K562 (cell line): ENCODE measurements at places on chromosomes 4 and X. TPM values are rescaled to one million over a fixed set of nuclear protein-coding genes. Genes with fewer than 3 reads are reported as not detected.

The SRPK3 gene
- total RNA-seq = 0.04 TPM in 1 of 2 replicates, not detected in the other

GRCh38 chrX:109920325-109920724 lies 82.6 kb upstream of the TMEM164 start:
- H3K27me3 ChIP-seq = no peaks in the 10 kb centered on the region
- no peak overlapping the region for H3K4me3 ChIP-seq
- no peaks in the 10 kb centered on the region for H3K36me3 ChIP-seq

The ACOT9 gene
- 35.3 and 38.6 TPM in 2 replicates for total RNA-seq

DNA sequence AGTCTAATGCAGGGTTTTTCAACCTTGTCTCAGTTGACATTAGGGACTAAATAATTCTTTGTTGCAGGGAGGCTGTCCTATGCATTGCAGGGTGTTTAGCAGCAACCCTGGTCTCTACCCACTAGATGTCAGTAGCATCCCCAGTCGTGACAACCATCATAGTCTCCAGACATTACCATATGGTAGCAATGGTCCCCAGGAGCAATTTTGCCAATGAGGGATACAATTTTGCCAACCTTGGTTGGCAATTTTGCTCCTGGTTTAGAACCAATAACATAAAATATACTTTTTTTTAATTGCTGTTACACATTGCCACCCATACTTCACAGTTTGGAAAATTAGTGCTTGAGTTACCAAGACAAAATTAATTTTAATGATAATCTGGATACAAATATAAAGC lies 6.0 kb downstream of the EREG start:
- peak; percentile 85 for DNase-seq
- peaks cover 21% of the 10 kb centered on the region; the same call in 1 of the 3 replicates for H3K36me3 ChIP-seq
- H3K27ac ChIP-seq = peak overlapping the region; percentile 37; the same call in 1 of the 3 replicates

DNA sequence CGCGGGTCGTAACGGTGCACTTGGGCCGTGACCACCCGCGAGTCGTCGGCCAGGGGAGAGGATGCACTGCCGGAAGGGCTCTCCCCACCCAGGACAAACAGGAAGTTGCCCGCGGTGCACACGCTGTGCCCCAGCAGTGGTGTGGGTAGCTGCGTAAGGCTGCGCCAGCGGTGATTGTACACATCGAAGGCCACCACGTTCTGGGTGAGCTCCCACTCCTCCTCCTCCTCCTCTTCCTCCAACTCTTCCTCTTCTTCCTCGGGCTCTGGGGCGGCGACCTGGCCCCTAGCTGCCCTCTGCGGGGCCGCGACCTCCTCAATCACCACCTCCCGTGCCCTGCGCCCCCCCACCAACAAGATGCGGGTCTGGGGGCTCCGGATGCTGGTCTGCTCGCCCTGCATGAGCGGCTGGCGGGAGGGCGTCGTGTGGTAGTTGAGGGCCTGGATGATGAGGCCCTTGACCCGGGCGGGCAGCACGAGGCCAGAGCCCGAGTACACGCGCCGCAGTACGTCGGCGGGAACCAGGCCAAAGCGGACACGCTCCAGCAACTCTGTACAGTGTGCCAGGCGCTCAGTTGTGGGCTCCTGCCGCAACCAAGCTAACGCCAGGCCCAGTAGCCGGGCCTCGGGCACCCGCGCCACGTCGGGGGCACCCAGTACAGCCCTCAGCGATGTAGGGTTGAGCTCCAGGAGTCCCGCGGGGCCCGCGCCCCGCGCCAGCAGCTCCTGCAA lies 1.4 kb downstream of the KLHL34 start:
- no peak overlapping the region for H3K4me3 ChIP-seq
- no peaks in the 10 kb centered on the region for H3K36me3 ChIP-seq
- no peaks in the 10 kb centered on the region; the same call in 1 of the 2 replicates for H3K4me1 ChIP-seq
- DNase-seq = no peak

DNA sequence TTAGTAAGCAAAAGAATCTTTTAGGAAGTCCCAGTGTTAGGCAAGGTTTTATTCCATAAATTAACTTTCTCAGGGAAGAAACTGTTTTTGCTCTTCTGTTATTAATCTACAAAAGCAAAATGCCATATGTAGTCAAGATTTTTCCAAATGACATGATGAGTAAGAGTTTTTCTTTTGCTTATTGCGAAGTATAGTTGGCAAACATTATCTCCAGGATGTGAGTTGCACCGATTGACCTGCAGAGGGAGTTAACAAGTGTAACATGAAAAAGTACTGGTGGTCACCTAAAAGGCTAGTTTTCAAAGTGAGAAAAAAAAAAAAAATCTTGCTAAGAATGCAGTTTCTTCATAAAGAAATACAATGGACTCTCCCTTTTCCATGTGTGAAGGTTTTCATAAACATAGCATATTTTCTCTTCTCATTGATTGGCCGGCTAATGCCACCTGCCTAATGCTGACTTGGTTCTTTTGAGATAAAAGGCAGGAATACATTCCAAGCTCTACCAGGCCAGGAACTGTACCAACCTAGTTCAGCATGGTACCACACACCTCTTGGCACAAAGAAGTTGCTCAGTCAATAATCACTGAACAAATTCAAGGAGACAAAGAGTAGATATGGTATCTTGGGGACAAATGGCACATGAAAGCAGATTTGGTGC lies 100.2 kb downstream of the LNX1 start:
- H3K36me3 ChIP-seq = no peaks in the 10 kb centered on the region
- H3K27ac ChIP-seq = no peak overlapping the region
- no peaks in the 10 kb centered on the region for H3K4me1 ChIP-seq
- DNase-seq = peak; percentile 42

The YY2 gene
- total RNA-seq = 2.2 TPM in 2 replicates

DNA sequence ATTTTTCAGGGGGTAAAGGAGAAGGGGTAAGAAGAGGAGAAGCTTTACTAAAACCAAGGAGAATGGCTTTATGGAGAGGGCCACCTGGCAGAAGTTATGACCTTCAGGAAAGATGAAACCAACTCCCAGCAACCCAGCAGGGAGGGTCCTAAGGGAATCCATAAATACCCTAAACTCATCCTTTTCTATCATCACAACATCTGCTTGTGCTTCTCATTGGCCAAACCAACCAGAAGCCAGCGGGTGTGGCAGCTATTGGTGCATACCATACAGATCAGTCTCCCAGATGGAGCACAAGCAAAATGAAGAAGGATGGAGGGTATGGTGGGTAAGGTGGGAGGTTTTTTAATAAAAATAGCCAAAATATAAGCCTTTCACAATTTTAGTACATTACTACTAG lies 58.5 kb upstream of the ARSJ start:
- H3K27me3 ChIP-seq = no peaks in the 10 kb centered on the region
- no peak for DNase-seq
- H3K27ac ChIP-seq = no peak overlapping the region
- H3K4me1 ChIP-seq = no peaks in the 10 kb centered on the region
- H3K36me3 ChIP-seq = no peaks in the 10 kb centered on the region

- no peak overlapping the region for H3K27ac ChIP-seq
- no peaks in the 10 kb centered on the region for H3K4me1 ChIP-seq
These were observed 16.3 kb upstream of the ESX1 start for GRCh38 chrX:104270916-104271512.

The FGF13 gene
- 53.2 and 53.7 TPM in 2 replicates for total RNA-seq

The PAGE2 gene
- total RNA-seq = 0.78 TPM in 1 of 2 replicates, not detected in the other

DNA sequence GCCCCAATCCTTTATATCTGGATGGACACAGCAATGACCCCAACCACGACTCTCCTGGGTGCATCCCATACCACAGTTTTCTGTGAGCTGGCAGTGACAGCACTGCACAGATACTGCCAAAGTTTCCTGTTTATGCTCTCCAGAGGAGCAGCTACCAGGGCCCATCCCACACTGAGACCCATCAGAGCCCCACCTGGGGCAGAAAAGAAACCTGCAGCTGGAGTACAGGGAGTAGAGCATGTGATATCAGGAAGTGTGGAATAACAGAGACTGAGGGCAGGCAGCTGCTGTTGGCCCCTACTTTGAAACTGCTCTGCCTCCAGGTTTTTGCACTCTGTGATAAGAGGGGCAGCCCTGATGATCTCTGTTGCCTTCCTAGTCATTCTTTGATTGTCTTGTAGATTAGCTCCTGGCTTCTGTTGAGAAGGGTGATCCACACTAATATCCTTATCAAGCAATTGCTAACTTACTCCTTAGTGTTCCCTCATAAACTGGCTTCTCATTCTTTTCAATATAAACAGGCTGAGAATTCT lies 526.3 kb upstream of the TECRL start:
- DNase-seq = no peak
- no peaks in the 10 kb centered on the region for H3K27me3 ChIP-seq
- no peaks in the 10 kb centered on the region for H3K36me3 ChIP-seq
- no peak overlapping the region for H3K4me3 ChIP-seq

DNA sequence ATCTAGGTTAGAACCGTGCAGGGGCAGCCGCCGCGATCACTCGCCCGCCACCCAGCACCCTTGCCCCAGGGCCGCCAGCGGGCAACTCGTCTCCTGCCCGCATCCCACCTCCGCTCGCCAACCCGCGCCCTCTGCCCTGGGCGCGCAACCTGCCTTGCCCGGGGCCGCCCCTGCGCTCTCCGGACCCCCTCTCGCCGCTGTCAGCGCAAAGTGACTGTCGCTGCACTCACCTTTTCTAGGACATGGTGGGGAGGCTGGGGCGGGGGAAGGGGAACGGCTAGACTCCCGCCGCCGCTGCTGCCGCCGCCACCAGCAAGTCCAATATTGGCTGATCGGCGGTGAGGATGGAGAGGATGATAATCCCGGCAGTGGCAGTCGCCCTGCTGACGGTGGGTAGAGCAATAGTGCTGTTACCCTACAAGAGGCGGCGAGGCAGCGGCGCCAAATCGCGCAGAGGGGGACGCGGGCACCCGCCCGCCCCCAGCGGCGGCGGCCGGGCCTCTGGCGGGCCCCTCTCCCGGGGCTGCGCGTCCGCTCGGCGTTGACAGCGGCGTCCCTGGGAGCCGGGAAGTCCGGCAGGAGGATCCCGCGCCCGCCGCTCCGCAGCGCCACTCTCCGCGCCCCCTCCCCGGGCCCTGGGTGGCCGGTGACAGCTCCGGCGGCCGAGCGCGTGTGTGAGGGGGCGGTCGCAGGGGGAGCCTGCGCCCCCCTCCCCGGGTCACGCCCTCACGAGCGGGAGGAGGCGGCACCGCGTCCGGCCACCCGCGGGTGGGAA lies 2.3 kb upstream of the NR3C2 start:
- H3K36me3 ChIP-seq = no peaks in the 10 kb centered on the region
- no peak overlapping the region for H3K27ac ChIP-seq

- DNase-seq = no peak
- H3K27ac ChIP-seq = no peak overlapping the region
- H3K4me1 ChIP-seq = no peaks in the 10 kb centered on the region
- H3K27me3 ChIP-seq = peaks cover 6% of the 10 kb centered on the region; the same call in 1 of the 2 replicates
- no peaks in the 10 kb centered on the region for H3K36me3 ChIP-seq
These were observed 24.1 kb downstream of the SMIM43 start for GRCh38 chr4:121740796-121741409.

The VCX3A gene
- 7.6 and 9.2 TPM in 2 replicates for total RNA-seq

- no peaks in the 10 kb centered on the region for H3K27me3 ChIP-seq
- peaks cover 8% of the 10 kb centered on the region for H3K4me1 ChIP-seq
- peak; percentile 82 for DNase-seq
These were observed 54.6 kb downstream of the MTNR1A start for GRCh38 chr4:186500721-186501304.

- no peaks in the 10 kb centered on the region for H3K27me3 ChIP-seq
- no peak overlapping the region for H3K27ac ChIP-seq
- H3K36me3 ChIP-seq = no peaks in the 10 kb centered on the region
- H3K4me3 ChIP-seq = no peak overlapping the region
- H3K4me1 ChIP-seq = no peaks in the 10 kb centered on the region
These were observed 104.7 kb upstream of the KLHL13 start for GRCh38 chrX:118221270-118221669.

The MND1 gene
- 38.9 and 39.0 TPM in 2 replicates for total RNA-seq

The SLITRK4 gene
- total RNA-seq = not detected in 2 replicates
